ENCODE measurements at places on chromosomes 7 and 10.
A peak's percentile ranks its signal among the peaks of the same experiment; 100 is the strongest.

DNA sequence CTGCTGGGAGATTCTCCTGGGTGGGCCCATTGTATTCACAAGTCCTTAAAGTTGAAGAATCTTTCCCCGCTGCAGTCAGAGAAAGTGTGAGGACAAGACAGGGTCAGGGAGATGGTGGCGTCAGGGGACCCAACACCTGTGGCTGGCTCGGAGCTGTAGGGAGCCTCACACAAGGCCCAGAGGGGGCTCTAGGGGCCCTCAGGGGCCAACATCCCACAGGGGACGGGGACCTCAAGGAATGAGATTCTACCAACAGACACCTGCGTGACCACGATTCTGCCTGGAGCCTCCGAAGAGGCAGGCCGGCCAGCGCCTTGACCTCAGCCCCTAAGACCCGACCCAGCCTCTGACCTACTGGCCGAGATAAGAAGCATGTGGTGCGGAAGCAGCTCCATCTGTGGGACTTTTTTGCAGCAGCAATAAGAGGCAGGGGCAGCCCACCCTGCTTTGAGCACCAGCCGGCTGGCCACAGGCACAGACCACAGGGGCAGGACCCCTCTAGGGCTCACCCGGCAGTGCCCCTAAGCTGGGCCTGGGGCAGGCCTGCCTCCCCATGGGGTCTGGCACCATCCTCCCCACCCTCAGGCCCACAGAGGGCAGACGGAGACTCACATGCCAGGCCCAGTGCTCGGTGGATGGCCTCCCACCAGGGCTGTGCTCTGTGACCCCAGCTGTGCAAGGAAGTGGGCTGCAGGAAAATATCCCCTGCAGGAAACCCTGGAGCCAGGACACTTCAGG lies 13.2 kb downstream of the RASGEF1A start:
- no peak for DNase-seq

- DNase-seq = no peak
Observed at GRCh38 chr10:47090903-47091302, 179.7 kb downstream of the PTPN20 start.

- no peak for DNase-seq
Observed at GRCh38 chr7:156999958-157000726, 10.3 kb downstream of the MNX1 start.

- no peak for DNase-seq
Observed at GRCh38 chr10:84194424-84195043, at the start of gene CDHR1. Gene CDHR1, plus strand, starts transcription at chr10:84194537. Its CDS starts 224 bp downstream, at chr10:84194761.

- peak; percentile 40 for DNase-seq
Observed at GRCh38 chr10:122461367-122461728, at the start of gene HTRA1. Gene HTRA1, plus strand, starts transcription at chr10:122461553. Its CDS starts 100 bp downstream, at chr10:122461653.

- no peak for DNase-seq
Observed at GRCh38 chr10:68578974-68579373, 18.8 kb downstream of the TET1 start.

GRCh38 chr10:119705434-119705831 lies 20.4 kb upstream of the INPP5F start:
- no peak for DNase-seq

- peak; percentile 31 for DNase-seq
Observed at GRCh38 chr7:46664453-46664852, 743.4 kb upstream of the IGFBP3 start.

GRCh38 chr7:133319842-133320241 lies 67.0 kb downstream of the EXOC4 start:
- DNase-seq = no peak

GRCh38 chr7:128794020-128794419 lies 2.3 kb downstream of the CCDC136 start:
- DNase-seq = no peak

GRCh38 chr7:142771353-142771723 lies 568 bp downstream of the PRSS2 start:
- DNase-seq = no peak

DNA sequence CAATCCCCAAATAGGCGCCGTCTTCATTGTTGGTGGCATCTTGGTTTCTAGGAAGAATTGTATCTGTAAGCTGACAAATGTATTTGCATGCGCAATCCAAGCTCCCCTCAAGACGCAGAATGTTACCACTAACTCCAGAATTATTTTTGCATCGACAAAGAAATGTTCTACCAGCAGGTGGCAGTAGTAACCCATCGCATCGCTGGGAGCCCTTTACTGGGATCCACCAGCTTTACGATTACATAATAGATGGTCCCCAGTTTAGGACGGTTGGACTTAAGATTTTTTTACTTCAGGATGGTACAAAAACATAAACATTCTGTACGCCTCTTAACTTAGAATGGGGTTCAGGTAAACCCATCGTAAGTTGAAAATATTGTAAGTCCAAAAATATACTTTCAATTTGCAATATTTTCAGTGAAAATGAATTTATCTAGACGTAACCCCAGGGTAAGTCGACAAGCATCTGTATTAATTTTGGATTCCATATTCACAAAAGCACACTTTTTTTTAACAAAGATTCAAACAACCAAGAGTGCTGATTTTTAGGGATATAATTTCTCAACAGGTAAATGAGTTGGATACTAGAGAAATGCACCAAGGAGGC lies 114.0 kb upstream of the COBL start:
- no peak for DNase-seq

- DNase-seq = no peak
Observed at GRCh38 chr10:65555192-65555591, 1370.6 kb upstream of the LRRTM3 start.

GRCh38 chr7:50022991-50023390 lies 70.1 kb downstream of the ZPBP start:
- DNase-seq = no peak

DNA sequence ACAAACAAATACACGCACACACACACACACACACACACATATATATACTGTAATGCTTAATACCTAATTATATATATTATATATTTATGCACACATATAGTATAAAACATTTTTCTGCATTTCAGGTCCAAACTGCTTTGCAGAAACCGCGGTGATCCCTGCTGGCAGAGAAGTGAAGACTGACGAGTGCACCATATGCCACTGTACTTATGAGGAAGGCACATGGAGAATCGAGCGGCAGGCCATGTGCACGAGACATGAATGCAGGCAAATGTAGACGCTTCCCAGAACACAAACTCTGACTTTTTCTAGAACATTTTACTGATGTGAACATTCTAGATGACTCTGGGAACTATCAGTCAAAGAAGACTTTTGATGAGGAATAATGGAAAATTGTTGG lies 138.5 kb downstream of the VWC2 start:
- peak; percentile 19 for DNase-seq

Measured in dorsolateral prefrontal cortex (tissue), 122 donors.